ENCODE measurements at places on chromosomes 16 and 17.

DNA sequence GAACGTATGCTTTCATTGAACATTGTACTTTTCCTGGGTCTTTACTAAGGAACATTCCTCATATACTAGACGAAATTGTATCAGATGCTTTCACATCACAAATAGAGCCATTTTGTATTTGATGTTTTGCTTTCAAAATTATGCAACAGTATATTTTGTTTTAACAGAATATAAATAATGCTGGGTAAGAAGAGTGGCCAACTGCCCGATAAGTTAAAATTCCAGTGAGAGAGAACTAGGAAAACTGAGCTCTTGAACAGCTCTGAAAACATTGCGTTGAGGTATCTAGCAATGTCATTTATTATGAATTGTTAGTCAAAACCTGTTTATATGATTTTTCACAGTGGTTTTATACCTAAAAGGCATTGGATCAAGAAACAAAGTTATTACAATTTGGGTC, 50.8 kb downstream of the USP10 start:
- DNase-seq: no peak

DNA sequence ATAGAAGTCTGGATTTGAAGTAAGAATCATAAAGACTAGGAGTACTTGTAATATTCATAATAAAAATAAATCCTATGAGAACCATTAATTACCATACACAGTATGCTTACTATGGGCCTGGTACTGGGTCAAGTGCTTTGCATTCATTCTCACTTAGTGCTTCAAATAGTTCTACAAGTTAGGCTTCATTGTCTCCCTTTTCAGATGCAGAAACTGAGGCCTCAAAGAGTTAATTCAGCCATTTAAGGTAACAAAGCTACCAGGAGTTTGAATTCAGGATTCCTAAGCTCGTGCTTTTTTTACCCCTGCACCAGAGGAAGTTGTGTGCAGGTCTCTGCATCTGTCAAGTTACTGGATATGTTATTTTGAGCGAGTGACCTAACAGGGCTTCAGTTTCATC, 1098.4 kb upstream of the EEF2KMT start:
- DNase-seq: no peak

DNA sequence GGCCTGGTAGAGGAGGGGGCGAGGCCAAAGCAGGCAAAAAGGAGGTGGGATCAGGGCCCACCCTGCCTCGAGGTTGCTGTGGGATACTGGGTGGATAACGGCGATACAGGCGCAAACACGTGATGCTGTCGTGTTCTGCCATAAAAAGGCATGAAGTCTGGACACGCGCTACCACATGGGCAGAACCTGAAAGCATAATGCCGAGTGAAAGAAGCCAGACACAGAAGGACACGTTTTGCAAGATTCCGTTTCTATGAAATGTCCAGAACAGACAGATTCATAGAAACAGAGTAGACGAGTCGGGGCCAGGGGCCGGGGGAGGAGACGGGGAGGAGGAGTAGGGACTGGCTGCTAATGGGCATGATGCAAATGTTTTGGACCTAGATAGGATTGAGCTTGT, 43.5 kb downstream of the ZDHHC7 start:
- no peak for DNase-seq

- no peak for DNase-seq
Observed at GRCh38 chr16:12752159-12752558, 51.5 kb downstream of the CPPED1 start.

DNA sequence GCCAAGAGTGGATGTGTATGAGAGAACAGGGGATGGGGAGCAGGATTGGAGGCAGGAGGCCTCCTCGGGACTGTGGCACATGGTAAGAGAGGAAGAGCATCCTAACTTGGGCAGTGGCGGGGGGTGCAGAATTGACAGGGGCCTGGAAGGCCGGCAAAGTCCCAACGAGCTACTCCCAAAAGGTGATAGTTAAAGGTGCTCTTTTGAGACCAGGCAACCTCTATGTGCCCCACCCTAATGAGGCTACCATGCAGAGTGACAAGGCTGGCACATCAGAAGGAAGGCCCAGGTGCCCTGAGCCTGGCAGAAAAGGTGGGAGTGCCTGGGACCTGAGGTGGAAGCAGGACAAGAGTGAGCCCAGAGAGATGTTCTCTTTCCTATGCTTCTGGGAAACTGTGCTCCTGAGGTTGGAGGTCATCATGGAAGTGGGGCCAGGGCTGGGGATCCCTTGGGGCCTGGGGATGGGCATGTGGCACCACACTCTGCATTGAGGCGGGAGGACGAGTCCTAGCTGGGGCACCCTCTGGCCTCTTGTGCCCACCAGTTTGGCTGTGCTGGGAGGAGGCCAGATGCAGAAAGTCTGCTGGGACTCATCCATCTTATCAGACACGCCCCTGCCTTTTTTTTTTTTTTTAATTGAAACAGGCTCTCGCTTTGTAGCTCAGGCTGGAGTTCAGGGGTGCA, 5.9 kb downstream of the RAB11FIP4 start:
- no peak for DNase-seq

- DNase-seq: no peak
Observed at GRCh38 chr17:27276653-27277156, 17.2 kb upstream of the WSB1 start.

DNA sequence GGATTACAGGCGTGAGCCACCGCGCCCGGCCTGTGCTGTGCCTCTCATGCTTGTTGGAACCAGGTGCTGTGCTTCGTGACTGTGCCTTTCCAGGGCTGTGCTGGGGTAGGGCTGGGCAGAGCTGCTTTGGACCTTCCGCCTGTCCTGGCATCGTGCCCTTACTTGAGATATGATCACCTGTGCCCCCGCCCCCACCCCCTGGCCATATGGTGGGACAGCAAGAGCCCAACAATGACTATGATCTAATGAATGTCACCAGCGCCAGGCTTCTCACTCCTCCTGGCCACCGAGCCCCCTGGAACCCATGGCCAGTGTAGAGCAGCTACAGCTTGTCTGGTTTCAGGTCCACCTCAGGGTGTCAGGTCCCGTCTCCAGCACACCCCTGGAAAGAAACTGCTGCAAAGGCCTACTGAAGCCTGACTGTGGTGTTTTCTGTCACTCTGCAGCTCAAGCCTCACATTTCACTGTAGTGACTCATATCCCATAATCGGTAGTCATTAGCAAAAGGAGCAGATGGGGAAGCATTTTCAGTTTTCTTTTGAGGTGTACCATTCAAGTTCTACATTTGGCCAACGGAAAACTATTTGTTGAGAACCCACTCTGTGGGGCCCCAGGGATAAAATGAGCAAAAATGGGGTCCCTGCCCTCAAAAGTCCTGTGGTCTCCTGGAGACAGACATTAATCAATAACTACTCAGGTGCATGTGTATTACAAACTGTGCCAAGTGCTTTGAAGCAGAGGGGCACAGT, 22.1 kb downstream of the FCSK start:
- DNase-seq: no peak

DNA sequence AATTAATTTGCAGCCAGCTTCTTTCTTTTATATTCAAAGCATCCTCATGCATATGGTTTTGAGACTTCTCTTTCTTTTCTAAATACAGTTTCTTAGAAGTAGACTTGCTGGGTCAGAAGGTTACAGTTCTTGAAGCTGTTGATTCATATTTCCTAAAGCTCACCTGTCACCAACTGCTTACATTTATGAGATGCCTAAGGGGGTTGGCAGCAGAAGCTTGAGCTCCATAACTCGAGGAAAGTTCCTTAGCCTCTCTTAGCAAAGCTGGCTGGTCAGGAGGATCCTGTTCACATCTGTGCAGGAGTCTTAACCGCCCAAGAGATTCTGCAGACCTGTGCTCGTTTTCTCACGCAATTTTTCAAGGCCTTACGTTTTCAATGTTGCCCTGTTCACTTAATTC, 218.8 kb downstream of the SNX29 start:
- DNase-seq: no peak

GRCh38 chr17:627051-627450, 87.6 kb downstream of the VPS53 start:
- DNase-seq: no peak

DNA sequence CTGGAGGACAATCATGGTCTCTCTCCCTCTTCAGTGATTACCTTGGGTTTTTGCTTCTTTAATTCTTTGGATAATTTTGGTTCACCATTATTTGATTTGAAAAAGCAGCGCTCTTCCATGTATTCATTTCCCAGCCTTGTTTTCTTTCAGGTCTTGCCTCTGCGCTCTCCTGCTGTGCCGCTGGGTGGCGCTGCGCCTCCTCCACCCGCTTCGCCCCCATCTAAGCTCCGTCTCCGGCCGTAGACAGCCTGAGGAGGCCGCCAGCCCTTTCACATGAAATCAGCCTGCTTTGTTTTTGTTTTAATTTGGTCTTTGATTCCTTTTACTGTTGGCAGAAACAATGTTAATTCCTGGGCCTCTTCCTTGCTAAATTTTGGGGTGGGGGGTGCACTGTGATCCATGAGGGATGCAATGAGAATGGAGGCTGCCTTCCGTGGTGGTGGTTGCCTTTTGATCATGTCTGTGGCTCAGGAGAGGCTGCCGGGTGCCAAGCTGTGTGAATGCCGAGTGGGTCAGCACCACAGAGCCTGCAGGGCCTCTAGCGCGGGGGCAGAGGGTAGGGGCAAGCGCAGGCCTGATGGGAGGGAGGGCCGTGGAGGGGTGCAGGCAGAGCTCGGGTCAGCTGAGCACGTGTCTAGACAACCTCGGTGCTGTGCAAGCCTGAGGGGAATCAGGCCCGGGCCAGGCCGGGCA, 64.1 kb downstream of the PLD6 start:
- DNase-seq: no peak

GRCh38 chr16:11877374-11877773, 26.0 kb upstream of the RSL1D1 start:
- DNase-seq: no peak

DNA sequence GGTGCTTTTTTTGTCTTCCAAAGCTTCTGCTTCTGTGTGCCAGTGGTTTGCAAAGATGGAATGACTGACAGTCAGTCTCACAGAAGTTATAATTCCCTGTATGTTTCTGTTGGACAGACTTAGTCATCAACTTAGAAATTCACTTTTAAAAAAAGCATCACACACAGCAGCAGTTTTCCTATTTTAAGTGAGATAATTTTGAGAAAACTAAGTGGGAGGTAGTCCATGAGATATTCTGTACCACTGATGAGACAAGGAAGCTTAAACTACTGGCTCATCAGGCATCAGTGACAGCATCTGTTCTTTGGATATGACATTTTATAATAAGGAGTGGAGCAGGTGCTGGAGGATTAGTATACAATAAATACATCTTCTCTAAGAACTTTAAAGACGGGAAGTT, 20.0 kb downstream of the CNP start:
- no peak for DNase-seq

GRCh38 chr17:49762151-49762941, 1.6 kb downstream of the FAM117A start:
- DNase-seq: no peak

DNA sequence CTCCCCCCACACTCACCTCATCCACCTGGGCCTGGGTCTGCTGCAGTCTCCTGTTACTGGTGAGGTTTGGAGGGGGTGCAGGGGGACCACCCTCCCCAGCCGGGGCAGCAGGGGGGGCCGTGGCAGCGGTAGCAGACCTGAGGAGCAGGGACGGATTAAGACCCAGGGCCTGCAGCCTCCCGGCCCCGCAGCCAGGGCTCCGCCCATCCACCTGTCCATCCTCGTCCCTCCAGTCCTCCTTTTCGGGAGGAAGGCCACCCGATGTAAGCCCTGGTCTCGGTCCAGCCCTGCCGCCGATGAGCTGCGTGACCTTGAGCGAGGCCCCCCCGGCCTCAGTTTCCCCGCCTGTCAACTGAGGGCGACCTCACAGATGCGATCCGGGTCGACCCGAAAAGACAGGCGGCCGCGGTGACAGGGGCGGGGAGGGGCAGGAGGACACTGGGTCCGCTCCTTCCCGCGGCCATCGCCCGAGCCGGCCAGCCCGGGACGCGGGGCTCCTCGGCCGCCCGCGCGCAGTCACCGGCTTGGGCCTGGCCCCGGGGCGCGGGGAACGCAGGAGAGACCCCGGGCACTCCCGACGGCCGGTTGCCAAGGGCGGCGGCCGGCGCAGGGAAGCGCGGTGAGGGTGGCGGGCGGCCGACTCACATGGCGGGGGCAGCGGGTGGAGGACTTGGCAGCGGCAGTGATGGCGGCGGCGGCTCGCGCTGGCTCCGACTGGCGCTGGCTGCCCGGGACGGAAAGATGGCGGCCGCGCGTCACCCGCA, at the start of gene VAMP2:
TSS of gene VAMP2 (minus strand) at position 716 of the 764 bp plus-strand sequence. CDS start at position 647, 69 bp downstream.
- DNase-seq: peak; percentile 49

DNA sequence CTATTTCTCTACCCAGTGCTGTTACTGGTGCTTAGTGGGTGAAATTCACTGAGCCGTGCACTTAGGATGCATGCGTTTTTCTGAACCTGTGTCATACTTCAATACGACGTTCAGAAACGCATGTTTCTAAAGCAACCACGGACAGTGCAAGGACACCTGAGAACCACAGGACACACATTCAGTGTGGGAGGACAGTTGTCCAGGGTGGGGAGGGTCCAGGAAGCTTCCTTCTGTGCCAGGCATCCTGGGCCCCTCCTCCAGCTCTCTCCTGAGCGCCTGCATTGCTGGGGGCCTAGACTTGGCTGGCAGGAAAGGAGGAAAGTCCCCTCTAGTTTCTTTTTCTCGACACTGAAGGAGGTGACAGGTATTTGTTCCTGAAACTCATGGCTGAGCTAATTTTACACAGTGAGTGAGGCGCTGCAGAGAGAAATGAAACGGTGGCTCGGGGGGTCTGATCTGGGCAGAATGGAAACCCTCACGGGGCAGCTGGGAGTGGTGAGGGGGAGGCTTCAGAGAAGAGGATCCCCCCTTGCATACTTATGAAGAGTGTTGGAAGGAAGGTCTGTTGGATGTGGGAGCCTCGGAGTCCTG, 89.9 kb downstream of the IRF8 start:
- no peak for DNase-seq

GRCh38 chr16:84897911-84898377, 78.2 kb downstream of the CRISPLD2 start:
- DNase-seq: no peak

DNA sequence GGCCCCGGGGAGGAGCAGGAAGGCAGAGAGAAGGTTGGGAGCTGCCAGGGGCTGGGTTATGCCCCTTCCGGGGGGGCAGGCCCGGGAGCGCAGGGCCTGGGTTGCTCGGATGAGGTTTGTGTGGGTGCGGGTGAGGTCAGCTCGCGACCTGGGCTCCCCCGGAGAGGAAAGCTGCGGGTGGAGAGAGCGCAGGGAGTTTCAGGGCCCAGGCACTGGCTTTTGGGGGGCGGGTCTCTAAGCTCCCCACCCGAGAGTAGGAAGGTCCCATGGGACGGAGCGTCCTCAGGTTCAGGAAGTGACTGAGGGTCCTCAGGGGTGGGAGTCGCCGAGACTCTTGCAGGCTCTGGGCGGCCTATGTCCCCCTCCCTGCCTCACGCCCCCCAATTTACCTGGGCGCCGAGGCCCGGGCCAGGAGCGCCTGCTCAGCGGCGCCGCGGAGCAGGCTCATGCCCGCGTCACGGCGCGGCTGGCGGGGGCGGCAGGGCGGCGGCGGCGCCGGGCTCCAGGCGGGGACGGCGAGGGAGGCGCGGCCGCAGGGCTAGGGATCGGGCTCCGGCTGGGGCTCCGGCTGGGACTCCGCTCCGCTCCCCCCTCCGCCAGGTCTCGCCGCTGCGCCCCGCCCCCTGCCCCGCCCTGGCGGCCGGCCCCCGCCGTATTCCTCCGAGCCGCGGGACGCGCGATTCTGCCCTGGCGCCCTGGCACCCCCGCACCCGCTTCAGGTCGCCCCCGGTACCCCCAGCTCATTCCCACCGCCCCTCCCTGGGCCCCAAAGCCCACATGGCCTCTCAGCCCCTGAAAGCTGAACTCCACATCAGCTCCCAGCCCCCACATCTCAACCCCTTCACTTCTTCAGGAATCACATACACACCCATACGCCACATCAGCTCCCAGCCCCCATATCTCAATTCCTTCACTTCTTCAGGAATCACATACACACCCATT, at the start of gene DOK4:
TSS of gene DOK4 (minus strand) at position 578 of the 942 bp plus-strand sequence. CDS start 6,986 bp downstream, outside the sequence.
- DNase-seq: peak; percentile 55

Measured in COR-L47 (cell line).